ENCODE measurements at places on chromosomes 2 and 18.

GRCh38 chr18:59605633-59606192 is 91.5 kb downstream of the CCBE1 start:
- no peak for DNase-seq

DNA sequence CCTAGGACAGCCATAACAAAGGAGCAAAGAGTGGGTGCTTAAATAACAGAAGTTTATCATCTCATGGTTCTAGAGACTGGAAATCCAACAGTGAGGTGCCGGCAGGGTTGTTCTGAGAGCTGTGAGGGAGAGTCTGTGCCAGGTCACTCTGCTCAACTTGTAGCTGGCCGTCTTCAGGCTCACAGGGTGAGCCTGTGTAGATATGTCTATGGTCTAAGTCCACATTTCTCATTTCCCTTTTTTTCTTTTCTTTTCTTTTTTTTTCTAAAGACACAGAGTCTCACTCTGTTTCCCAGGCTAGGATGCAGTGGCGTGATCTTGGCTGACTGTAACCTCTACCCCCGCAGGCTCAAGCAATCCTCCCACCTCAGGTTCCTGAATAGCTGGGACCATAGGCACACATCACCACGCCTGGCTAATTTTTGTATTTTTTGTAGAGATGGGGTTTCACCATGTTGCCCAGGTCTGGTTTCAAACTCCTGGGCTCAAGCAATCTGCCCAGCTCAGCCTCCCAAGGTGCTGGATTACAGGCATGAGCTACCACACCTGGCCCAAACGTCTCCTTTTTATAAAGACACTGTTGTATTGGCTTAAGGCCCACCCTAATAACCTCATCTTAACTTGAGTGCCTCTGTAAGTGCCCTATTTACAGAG is 142.2 kb downstream of the SP3 start:
- no peak for DNase-seq

- DNase-seq = no peak
Measured at GRCh38 chr2:218607436-218608115, at the start of gene PLCD4. PLCD4 (plus strand) TSS chr2:218607899; CDS start chr2:218615740, 7,841 bp downstream.

DNA sequence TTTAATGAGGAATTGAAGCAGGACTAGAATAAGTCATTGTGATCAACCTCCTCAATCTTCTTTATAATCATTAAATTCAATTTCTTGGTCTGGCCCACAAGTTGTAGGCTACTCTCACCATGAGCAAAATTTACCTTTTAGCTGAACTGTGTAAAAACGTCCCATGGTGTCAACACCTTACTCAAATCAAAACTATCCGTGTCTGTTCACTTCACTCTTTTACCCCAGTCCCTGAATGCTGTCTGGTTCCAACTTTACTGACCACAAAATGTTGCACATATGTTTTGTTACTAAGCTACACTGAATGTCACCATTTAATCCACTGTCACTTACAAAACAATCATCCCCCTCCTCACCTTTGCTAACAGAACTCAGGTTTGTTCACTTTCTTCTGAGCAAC is 951.6 kb upstream of the SLC39A10 start:
- DNase-seq = no peak

- no peak for DNase-seq
Measured at GRCh38 chr18:60060026-60060425, 160.2 kb downstream of the PMAIP1 start.

GRCh38 chr2:159362816-159363251 is 76.3 kb upstream of the WDSUB1 start:
- no peak for DNase-seq

- DNase-seq = no peak
Measured at GRCh38 chr18:12963069-12963468, 15.3 kb downstream of the SEH1L start.

- no peak for DNase-seq
Measured at GRCh38 chr2:3486047-3487027, 33.0 kb downstream of the ADI1 start.

GRCh38 chr2:170335351-170335750 is 157.4 kb downstream of the MYO3B start:
- no peak for DNase-seq

GRCh38 chr2:128792476-128793054 is 473.9 kb upstream of the HS6ST1 start:
- no peak for DNase-seq

GRCh38 chr18:46336278-46337111 is 232.3 kb downstream of the HAUS1 start:
- DNase-seq = no peak

GRCh38 chr2:197089655-197090054 is 163.1 kb upstream of the PGAP1 start:
- DNase-seq = no peak

DNA sequence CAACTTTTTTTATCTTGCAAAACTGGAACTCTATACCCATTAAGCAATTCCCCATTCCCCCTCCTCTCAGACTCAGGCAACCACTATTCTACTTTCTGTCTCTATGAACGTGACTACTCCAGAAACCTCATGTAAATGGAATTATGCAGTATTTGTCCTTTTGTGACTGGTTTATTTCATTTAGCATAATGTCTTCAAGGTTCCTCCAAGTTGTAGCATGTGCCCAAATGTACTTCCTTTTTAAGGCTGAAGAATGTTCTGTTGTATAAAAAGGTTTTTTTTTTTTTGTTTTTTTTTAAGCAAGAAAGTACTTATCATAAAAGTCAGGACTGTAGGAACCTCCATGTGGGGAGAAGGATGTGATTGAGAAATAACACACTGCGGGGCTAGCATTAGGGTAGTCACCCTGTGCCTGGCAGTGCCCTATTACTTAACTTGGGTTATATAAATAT is 262.9 kb upstream of the FBXO11 start:
- no peak for DNase-seq

DNA sequence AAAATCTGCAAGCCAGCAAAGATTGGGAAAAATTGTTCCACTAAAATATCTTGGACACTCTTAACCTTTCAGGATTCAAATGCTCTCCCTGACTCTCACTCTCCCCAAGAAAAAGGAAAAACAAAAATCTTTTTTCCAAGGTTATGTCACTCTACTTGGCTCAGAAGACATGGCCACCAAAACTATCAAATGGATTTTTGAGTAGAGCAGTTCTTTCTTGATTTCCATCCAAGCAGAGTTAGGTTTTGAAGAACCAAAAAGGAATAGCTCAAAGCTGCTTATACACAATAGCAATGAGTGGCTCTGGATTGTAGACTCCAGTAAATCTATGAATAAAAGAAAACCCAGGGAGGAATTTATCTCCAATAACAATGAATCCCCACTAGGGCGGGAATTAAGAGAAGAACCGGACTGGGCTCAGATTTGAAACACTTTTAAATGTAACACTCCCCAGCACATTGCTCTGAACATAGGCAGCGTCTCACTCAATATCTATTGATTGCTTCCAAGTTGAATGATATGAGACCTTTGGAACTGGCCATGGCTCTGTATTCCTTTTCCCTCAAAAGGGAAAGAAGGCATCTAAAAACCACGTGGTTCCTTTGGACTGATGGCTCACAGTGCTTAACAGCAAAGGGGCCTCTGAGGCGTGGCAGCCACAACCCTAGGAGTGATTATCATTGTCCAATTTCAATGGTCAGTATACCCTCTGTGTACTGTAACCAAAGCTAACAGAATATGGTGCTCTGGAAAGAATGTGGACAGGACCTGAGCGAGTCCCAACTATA is 68.3 kb downstream of the SPRED2 start:
- no peak for DNase-seq

- DNase-seq = no peak
Measured at GRCh38 chr2:26725521-26725820, 32.9 kb downstream of the KCNK3 start.

GRCh38 chr2:239476757-239477585 is 76.2 kb upstream of the HDAC4 start:
- DNase-seq = no peak

GRCh38 chr2:158969715-158970240 is 1.3 kb downstream of the TANC1 start:
- no peak for DNase-seq

GRCh38 chr2:43376523-43377198 is 150.3 kb upstream of the ZFP36L2 start:
- DNase-seq = no peak

- no peak for DNase-seq
Measured at GRCh38 chr2:216562696-216563435, 64.2 kb downstream of the RPL37A start.

GRCh38 chr2:201182650-201183364 is at the start of gene CASP10:
CASP10 (plus strand) TSS chr2:201183141; CDS start chr2:201185778, 2,637 bp downstream.
- DNase-seq = no peak

- no peak for DNase-seq
Measured at GRCh38 chr2:241582806-241583205, 24.3 kb downstream of the BOK start.

GRCh38 chr2:120472031-120472430 is 126.1 kb downstream of the INHBB start:
- no peak for DNase-seq

- DNase-seq = no peak
Measured at GRCh38 chr2:121502781-121503180, 27.9 kb upstream of the RNU4ATAC start.

DNA sequence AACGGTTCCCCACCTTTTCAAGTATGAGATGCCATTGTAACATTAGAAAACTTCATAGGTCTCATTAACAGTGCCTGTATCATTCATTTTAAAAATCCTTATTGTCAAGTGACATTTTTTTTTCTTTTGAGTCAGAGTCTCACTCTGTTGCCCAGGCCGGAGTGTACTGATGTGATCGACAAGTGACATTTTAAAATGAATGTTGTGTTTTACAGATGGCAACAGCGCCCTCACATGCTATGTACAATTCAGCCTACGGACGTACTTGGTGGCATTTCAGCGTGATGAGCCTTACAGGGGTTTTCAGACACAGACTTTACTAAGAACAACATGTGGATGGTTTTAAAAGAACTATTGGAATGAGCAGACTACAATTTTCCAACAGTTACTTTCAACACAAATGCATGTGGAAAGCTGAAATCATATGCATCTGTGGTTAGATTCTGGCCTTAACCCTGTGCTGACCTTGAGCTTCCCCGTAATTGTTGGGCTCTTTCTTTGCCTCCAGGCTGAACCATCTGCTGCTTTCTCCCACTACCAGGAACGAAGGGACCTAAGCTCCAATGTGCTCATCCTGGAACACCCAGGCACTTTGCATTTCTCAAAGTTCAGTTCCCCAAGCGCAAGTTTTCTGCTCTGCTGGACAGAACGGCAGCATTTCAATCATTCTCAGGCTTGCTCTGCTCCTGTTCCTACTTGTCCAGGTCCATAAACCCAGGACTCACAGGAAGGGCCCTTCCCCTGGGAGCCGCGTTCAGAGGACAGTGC is 119.9 kb upstream of the NDUFV2 start:
- DNase-seq = no peak

GRCh38 chr18:58453913-58454317 is 175.0 kb downstream of the ALPK2 start:
- DNase-seq = no peak

DNA sequence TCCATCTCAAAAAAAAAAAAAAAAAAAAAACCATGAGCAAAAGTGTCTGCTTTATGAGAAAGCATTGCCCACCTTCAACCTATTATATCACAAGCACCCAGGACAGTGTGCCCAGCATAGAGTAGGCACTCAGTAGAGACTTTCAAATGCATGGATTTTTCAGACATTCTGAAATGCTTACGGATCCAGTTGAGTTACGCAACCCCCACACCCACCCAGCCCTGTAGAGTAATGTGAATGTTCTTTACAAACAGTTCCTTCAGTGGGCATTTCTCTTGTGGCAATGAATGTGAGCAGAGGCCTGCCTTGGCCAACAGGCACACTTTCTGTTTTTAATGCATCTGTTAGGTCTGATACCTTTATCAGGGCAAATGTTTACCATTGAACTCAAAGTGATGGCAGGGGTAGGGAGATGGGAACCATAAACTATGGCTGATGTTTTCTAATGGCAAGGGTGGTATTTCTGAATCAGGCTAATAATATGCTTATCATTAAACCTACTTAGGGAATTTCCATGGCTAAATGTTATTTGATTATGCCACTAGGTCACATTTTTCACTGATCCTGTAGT is 65.0 kb upstream of the RPL31 start:
- no peak for DNase-seq

GRCh38 chr2:215627771-215628170 is 191.9 kb upstream of the FN1 start:
- no peak for DNase-seq

DNA sequence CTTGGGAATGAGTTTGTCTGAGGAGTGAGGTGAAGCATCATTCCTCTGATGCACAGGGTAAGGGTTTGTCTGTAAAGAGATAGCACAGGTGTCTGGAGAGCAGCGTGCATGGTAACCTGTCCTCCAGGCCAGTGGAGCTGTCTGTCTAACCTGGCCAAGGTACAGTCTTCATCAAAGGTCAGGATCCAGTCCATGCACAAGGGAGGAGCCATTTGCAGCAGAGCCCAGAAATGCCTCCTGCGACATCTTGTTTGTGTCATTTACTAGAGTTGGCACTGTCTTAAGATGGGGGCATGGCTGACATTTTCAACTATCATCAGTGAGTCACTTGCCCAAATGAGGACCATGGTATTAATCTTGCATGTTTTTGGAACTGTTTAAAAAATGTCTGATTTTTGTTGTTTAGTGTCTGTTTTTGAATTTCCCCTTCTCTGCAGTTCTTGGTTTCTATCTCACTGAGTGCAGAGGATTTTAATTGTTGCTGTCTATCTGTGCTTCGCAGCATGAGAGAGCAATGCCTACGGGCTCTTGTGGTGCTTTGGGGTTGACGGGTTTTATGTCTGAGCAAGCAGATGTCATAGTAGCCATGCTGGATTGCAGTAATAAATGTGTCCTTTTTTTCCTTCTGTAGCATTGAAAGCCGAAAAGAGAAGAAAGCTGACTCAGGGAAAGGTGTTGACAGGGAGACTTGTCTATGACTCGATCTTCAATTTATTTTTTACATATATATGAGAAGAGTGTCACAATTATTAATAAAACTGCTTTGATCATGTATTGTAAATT is 91.3 kb downstream of the DPP4 start:
- DNase-seq = no peak

DNA sequence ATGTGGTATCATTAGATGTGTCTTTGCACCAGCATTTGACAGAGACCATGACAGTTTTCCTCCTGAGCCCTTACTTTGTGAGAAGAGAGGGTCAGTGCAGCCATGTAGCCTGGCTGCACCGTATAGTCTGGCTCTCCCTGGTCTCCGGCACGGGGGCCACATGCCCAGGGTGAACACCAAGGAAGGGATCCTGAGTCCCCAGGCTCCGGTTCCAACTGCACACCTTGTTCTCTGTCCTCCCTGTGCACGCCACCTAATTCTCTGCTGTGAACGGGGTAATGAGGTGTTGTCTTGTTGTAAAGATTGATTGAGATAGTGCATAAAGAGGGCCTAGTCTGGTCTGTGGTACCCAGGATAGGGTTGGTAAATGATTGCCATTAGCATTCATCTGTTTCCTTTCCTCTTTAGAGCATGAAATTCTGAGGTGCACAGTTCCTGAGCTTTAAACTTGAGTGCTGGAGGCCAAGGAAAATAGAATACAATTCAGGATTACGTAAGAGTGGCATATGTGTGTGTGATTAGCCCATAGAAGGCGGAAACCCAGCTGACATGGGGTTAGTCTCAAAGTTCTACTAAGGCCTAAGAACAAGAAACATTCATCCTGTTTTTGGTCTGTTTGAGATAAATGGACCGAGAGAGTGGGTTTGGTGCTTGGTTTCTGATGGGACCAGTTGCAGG is 55.5 kb downstream of the NCK2 start:
- no peak for DNase-seq

- no peak for DNase-seq
Measured at GRCh38 chr2:192007581-192008228, 160.8 kb upstream of the CAVIN2 start.

GRCh38 chr2:238988105-238988504 is 140.2 kb downstream of the TWIST2 start:
- no peak for DNase-seq

- no peak for DNase-seq
Measured at GRCh38 chr2:143885461-143885860, 634.5 kb downstream of the ZEB2 start.

- DNase-seq = no peak
Measured at GRCh38 chr2:234788841-234789240, 163.0 kb upstream of the SH3BP4 start.
